ENCODE measurements at places on chromosomes 5 and 9. TPM values are rescaled to one million over a fixed set of nuclear protein-coding genes. Genes with fewer than 3 reads are reported as not detected.

Gene FLT4
- 17.3 TPM for total RNA-seq

- H3K27me3 ChIP-seq, result no peaks in the 10 kb centered on the region
- DNase-seq, result no peak
- H3K4me3 ChIP-seq, result no peak overlapping the region
- H3K4me1 ChIP-seq, result peaks cover 15% of the 10 kb centered on the region
- H3K27ac ChIP-seq, result no peak overlapping the region
- H3K36me3 ChIP-seq, result no peaks in the 10 kb centered on the region
Observed at GRCh38 chr9:75903785-75904360, 13.4 kb downstream of the PCSK5 start.

- peaks cover 25% of the 10 kb centered on the region for H3K4me1 ChIP-seq
- H3K27me3 ChIP-seq, result no peaks in the 10 kb centered on the region
- peak overlapping the region; percentile 95 for H3K27ac ChIP-seq
- peak; percentile 92 for DNase-seq
- peak overlapping the region; percentile 54 for H3K4me3 ChIP-seq
Observed at GRCh38 chr5:151770383-151771258, 1.1 kb upstream of the G3BP1 start.

GRCh38 chr5:76490960-76491359, 87.9 kb downstream of the IQGAP2 start:
- peak overlapping the region; percentile 91 for H3K27ac ChIP-seq
- H3K27me3 ChIP-seq, result no peaks in the 10 kb centered on the region
- no peaks in the 10 kb centered on the region for H3K36me3 ChIP-seq
- H3K4me1 ChIP-seq, result peaks cover 70% of the 10 kb centered on the region
- no peak for DNase-seq
- H3K4me3 ChIP-seq, result no peak overlapping the region

GRCh38 chr9:30851600-30851999, 1532.8 kb upstream of the ACO1 start:
- H3K27ac ChIP-seq, result peak overlapping the region; percentile 55
- peak; percentile 69 for DNase-seq
- no peak overlapping the region for H3K4me3 ChIP-seq
- no peaks in the 10 kb centered on the region for H3K27me3 ChIP-seq
- no peaks in the 10 kb centered on the region for H3K4me1 ChIP-seq

All from GM23338 (cell line).